ENCODE measurements at places on chromosomes 4 and X.

- DNase-seq = no peak
Measured at GRCh38 chr4:101865501-101866062, 75.1 kb downstream of the BANK1 start.

GRCh38 chrX:129701624-129702069 is 37.1 kb upstream of the XPNPEP2 start:
- no peak for DNase-seq

DNA sequence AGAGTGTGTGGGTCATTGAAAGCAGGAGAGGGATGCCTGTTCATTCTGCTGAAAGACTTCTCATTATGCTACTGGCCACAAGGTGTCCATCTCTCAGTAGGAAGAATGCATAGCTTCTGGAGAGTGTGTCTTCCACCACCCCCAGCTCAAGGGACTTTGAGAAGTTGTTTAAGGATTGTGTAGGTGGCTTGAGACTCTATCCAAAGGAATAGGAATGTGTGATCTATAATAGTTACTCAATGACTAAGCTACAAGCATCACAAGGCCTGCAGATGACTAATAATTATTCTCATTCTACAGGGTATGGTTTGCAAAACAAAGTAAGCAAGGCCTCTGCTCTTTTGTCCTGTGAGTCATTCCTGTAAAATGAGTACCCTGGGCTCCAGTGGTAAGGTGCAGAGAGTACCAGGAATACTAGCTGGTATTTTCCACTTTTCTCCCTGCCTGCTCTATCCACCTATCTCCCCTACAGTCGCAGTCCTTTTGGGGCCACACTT is 279.8 kb upstream of the BOD1L1 start:
- no peak for DNase-seq

DNA sequence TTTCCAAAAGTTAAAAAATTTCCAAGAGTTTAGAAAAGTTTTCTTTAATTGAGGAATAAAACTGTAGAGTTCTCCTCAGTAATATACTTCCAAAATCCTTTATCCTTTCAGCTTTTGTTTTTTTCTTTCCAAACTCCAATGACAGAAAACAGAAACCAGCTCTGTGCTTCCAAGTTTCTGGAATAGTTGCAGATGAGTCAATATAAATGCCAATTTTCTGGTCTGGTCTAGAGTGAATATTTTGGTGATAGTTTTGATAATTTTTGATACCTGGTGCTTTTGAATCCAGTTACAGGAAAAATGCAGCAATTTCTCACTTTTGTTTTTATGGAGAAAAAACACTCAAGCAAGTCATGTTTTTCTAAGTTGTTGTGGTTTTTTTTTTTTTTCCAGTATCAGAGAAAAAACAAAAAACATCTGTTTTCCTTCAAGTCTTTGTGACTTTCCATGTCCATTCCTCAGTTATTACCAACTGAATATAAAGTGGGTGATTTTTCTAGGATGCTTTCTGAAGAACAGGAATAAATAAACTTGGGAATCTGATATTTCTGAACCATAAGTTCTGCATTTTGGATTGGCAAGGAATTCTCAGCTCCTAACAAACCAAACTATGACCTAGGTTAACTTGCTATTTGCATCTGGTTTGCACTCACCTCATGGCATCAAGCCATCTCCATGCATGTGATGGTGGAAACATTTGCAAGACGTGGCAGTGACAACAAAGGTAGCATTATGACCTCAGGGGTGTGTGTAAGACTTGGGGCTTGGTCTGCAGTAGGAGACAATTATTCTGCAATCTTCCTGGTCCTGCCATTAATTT is 139.1 kb downstream of the VEGFC start:
- DNase-seq = no peak

DNA sequence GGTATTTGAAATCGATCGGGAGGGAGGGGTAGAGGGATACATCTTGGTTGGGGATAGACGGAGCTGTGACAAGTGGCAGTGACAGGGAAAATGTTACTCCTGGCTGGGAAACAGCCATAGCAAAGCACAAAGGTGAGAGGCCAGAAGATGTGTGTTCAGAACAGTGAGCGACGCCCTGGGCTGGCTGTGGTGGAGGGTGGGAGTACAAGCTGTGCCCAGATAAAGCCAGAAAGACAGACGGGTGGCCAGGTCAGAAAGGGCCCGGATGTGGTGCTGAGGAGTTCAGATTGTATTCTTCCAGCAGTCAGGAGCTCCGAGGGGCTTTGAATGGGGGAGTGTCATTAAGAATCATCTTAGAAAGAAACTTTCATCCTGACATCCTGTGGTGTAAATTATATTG is 27.9 kb downstream of the CCDC149 start:
- no peak for DNase-seq

- no peak for DNase-seq
Measured at GRCh38 chr4:172514011-172514410, 654.6 kb upstream of the GALNT7 start.

DNA sequence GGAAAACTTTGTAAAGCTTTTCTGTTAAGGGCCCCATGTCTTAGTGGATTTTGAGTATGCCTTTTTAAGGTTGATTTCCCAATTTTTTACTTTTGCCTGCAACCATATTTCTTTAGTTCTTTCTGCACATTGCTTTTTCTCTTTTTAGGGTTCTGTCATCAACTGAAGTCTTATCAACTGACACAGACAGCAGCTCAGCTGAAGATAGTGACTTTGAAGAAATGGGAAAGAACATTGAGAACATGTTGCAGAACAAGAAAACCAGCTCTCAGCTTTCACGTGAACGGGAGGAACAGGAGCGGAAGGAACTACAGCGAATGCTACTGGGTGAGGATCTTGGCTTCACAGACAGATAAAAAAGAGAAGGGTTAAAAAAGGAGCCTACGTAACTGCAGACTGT is 27.8 kb downstream of the TAF1 start:
- DNase-seq = no peak

DNA sequence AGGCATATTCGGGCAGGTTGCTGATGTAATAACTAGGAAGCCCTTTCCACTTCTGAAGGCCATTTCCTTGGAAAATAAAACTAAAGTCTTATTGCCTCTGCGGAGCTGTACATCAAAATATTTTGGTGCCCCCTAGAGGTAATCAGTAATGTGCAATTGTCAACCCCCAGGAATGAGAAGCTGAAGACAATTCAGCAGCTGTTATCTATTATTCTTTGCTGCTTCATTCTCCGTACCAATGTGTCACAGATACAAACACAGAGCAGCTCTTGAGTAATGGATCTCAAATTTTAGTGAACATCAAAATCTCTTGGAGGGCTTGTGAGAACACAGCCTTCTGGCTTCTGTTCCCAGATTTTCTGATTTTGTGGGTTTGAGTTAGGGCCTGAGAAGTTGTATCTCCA is 3.5 kb upstream of the SLIT2 start:
- DNase-seq = no peak

DNA sequence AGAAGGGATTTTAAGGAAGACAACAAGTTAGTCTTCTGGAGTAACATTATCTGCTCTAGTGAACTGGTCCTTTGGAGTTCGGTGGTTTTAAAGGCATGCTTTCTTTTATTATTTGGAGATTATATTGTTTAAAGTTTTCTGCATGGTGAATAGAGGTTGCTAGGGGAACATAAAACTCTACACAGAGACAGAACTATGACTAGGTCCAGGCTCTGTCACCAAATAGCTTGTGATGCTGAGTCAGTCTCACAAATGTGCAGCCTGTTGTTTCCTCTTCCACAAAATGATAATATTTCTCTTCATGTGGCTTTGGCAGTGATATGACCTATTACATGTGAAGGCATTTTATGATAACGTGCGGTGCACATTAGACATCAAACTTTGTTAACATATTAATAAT is 132.6 kb downstream of the PACRGL start:
- DNase-seq = no peak

- DNase-seq = no peak
Measured at GRCh38 chr4:2172161-2172560, 69.8 kb downstream of the HAUS3 start.

- DNase-seq = no peak
Measured at GRCh38 chrX:107666931-107667330, 38.6 kb downstream of the PRPS1 start.

DNA sequence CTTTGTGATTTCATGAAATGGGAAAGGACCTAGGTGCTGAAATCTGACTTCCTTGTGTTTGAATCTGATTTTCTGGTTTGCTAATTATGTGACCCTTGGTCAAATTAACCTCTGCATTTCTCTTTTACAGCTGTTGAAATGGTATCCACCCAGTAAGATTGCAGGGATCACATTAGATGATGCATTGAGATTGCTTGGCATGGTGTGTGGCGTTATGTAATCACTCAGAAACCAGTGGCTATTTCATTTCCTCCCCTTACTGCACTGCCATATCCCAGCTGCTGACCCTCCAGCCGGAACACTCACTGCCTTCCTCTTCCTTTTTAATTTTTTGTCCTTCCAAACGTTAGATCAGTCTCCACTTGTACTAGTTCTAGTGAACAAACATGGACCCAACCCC is 79.0 kb downstream of the KLHL8 start:
- no peak for DNase-seq

- no peak for DNase-seq
Measured at GRCh38 chrX:30577362-30577991, at the start of gene TASL. Gene TASL (minus strand): TSS chrX:30577766. CDS start chrX:30560355, 17,411 bp downstream.

- no peak for DNase-seq
Measured at GRCh38 chrX:125205918-125206665, 113.6 kb upstream of the TEX13C start.

- DNase-seq = no peak
Measured at GRCh38 chr4:85084371-85085094, 118.0 kb upstream of the WDFY3 start.

DNA sequence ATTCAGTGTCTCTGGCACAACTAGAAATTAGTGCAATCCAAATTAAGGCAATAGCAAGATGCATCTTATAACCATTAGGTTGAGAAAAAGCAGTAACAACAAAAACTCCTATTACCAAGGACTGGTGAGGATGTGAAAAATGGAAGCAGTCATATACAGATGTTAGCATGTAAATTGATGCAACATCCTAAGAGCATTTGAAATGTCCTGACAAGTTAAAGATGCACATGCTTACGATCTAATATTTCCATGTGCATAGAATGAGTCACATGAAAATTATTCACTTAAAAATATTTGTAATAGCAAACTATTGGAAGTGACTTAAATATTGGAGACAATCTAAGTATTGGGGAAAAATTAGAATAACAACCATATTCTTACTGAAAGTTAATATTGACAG is 163.0 kb downstream of the FAM13A start:
- no peak for DNase-seq

- no peak for DNase-seq
Measured at GRCh38 chrX:20952180-20952579, 422.0 kb upstream of the CNKSR2 start.

DNA sequence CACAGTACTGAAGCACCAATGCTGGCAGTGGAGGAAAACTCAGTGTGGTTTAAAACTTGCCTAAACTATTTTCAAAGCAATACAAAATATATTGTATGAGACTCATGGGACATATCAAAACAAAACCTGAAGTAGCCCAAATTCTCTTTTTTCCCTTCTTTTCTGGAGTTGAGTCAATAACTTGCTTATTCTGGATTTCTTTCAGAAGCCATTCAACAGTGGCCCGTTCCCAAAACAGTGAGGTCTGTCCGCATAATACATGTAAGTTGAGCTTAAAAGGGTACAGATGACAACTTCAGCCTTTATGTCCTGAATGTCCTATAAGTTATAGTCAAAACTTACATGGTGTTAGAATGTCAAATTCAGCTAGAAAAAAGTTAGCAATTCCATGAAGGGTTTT is 100.8 kb downstream of the SHISA3 start:
- DNase-seq = no peak

GRCh38 chr4:20603671-20604313 is 96.5 kb upstream of the PACRGL start:
- no peak for DNase-seq

GRCh38 chr4:101941816-101942358 is 151.4 kb downstream of the BANK1 start:
- DNase-seq = no peak

- DNase-seq = peak; percentile 47
Measured at GRCh38 chr4:54217642-54218495, 11.2 kb upstream of the PDGFRA start.

GRCh38 chr4:143381189-143382118 is 44.8 kb downstream of the GAB1 start:
- no peak for DNase-seq

GRCh38 chrX:578531-578930 is 52.1 kb upstream of the SHOX start:
- DNase-seq = no peak

All from stimulated activated CD4-positive, alpha-beta T cell treated with anti-CD3 and anti-CD28 coated beads, Interleukin-15, amount 100 ng/mL, for 48 hours (primary cell).